ENCODE measurements at places on chromosomes 6 and 20. TPM values are rescaled to one million over a fixed set of nuclear protein-coding genes. Genes with fewer than 3 reads are reported as not detected.

The IYD gene
- total RNA-seq: not detected

GRCh38 chr6:40674170-40674569 lies 87.0 kb upstream of the LRFN2 start:
- DNase-seq: no peak

DNA sequence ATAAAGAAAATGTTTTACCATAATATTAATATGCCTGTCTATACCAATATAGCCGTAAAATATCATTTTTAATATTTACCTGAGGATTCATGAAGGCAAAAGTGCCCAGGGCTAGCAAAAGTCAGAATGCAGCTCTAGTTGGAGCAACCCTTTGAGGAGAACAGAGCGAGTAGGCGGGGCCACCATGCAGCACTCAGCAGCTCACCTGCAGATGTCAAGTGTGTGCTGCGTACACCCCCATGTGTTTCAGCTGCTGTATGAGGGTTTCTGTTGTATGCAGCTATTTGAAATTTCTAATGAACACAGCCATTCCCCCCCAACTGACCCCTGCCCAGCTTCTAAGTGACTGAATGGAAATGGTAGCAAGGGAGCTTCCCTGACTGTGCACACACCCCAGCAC lies 508.0 kb downstream of the QKI start:
- no peak for DNase-seq

DNA sequence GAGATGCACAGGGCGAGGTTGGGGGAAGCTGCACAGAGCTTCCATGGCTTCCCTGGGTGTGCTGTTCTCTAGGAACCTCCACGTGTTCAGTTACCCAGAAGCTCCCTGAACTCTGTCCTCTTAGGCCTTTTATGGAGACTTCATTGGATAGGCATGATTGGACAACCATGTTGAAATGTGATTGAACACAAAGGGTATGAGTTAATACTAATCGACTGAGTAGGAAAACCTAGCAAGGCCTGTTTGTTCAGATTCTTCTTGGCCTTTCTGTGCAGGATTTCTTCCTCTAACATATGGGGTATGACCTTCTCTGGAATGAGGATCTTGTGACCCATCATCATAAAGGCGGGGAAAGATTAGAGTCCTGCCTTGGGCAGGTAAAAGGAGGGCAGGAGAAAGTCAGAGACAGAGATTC lies 70.7 kb upstream of the SMIM29 start:
- no peak for DNase-seq
